ENCODE measurements at places on chromosomes 16 and 17.

GRCh38 chr16:88060524-88061219, 109.4 kb downstream of the BANP start:
- DNase-seq: no peak

DNA sequence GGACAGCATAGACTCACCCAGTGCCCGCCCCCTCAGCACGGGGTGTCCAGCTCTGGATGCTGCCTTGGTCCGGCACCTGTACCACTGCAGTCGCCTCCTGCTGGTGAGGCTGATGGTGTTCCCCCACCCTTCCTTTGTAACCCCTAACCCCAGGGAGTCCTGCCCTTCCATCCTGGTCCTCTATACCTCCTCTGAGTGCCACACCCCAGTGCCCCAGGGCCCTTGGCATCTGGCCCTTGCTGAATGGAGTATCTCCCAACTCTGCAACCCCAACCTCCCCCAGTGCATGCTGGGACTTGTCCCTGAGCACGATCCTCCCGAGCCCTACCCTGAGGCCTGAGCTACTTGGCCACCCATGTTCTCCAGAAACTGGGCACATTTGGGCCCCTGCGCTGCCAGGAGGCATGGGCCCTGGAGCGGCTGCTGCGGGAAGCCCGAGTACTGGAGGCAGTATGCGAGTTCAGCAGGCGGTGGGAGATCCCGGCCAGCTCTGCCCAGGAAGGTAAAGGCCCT, 15.8 kb downstream of the RIPOR1 start:
- no peak for DNase-seq

DNA sequence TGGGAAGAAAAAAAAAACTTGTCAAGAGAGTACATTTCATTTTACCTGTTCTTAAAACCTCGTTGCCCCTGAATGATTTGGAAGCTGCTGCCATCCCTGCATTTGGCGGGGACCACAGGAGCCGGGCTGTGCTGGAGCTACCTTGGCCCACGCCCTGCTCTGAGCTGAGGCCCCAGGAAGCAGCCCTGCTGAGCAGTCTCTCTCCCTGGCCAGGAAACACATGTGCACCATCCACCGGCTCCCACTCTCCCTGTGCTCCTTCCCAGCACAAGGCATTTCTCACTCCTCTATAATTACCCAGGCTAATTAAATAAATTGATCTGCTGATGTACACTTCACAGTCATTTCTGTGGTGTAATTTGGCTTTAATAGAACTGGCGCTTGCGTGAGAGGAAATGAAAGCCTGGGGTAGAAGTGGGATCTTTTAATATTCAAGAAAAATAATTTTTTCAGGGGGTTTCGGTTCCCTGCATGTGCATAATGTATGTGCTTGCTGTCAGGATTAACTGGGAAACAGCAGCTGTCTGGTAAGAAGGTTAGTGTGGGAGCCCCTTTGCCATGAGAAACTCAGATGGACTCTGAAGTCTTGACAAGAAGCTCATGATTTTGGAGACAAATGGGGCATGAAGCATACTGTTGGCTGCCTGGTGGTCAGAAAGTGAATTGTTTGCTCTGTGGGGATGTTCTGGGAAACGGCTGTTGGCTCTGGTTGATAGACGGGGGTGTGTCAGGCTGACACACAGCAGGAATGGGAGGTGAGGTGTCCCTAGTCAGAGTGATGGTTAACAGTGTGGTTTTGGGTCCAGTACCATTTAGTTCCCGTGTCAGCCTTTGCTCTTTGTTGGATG, 252.3 kb upstream of the EEF2KMT start:
- no peak for DNase-seq

DNA sequence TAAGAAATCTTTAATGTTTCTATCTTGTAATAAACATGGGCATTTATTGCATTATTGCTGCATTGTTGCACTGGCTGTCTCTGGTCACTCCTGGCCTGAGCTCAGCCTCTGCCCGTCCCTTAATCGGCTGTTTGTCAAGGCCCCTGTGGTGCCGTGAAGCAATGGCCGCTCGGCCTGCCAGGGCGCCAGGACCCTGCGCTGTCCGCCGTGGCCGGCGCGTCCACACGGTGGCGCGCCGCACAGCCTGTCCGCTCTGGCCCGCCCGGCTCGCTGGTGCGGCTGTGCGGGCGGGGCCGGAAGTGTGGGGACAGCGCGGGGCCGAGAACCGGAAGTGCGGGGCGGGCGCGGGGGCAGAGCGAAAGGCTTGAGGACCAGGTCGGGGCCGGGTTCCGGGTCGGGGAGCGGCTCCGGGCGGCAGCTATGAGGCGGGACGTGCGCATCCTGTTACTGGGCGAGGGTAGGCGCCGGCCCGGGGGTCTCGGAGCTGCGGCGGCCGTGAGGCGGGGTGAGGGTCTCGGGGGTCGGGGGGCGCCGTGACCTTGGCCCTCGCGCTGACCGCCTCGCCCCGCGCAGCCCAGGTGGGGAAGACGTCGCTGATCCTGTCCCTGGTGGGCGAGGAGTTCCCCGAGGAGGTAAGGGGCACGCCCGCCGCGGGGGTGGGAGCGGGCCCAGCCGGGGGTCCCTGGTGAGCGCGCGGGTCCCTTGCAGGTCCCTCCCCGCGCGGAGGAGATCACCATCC, at the start of gene RHOT2:
Gene RHOT2, plus strand, starts transcription at position 353 of the 739 bp plus-strand sequence. Its CDS starts 68 bp downstream, at position 421.
- peak; percentile 94 for DNase-seq

- DNase-seq: no peak
Observed at GRCh38 chr16:85123891-85124635, 11.8 kb upstream of the CIBAR2 start.

GRCh38 chr17:27569884-27570577, 61.0 kb upstream of the LGALS9 start:
- no peak for DNase-seq

DNA sequence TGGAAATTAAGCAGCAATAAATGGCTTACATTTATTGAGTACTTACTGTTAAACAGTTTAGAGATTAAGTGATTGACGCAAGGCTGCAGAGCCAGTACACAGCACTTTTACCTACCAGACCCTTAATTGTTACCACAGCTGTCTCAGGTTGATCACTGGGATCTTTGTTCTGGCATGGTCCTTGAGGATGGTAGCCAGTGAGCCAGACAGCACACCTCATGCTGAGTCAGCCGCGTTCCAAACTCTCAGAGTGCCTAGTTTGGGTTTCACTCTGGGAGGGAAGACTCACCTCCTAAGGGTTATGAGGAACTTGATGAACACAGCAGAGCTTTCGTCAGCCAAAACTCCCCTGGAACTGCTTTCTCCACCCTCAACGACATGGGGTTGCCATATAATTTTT, 20.4 kb downstream of the CDH3 start:
- DNase-seq: no peak

DNA sequence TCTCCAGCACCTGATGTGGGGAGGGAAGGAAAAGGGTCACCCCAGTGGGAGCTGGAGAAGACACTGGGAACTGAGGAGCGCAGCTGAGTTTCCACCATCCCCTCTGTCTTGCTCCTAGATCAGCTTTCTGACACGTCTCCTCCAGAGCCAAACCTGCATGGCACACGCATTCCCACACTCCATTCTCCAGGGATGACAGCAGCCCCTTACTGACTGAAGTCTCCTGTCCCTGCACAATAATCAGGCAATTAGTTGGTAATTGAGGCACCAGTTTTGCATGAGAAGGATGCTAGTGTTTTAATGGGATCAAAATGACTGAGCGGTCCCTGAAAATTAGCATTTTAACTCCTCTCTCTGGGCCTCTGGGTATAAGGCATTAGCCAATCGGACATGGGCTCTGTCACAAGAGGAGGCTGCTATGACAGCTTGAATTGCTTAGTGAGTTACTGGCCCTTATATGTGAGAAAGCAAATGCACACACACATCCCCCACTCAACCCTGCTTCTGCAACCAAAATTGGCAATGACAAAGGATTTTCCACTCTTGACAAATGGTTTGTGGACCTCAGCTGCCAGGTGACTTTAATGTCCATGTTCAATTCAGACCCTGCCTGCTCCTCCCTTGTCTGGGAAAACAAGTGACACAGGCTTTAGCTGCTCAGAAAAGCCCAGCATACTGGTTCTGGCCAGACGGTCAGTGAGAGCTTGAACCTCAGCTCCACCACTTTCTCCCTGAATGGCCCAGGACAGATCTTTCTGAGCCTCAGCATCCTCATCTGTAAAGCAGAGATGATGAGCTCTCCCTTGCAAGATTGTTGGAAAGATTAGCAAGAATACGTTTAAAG, 57.2 kb upstream of the SREBF1 start:
- DNase-seq: no peak

GRCh38 chr16:86461037-86461436, 49.3 kb upstream of the FOXF1 start:
- DNase-seq: no peak

- DNase-seq: no peak
Observed at GRCh38 chr17:28878981-28879380, 18.6 kb downstream of the FLOT2 start.

DNA sequence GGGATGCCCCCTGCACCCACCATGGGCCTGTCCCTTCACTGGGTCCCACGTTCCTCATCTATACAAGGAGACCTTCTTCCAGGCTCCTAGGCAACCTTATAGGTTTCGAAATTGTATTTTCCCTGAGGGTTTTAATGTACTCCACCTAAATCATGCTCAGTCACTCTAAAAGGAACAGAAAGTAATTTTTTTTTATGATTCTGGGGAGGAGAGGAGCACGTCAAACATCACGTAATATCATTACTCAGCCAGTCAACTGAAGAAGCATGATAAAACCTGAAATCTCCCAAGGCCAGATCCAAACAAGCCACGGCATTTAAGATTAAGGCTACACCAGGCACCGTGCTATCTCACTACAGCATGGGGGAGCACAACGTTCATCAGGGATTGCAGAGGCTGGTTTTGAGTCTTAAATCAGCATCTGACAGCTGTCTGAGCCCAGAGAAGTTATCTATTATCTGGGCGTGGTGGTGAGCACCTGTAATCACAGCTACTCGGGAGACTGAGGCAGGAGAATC, 3.9 kb upstream of the TMEM114 start:
- DNase-seq: no peak

DNA sequence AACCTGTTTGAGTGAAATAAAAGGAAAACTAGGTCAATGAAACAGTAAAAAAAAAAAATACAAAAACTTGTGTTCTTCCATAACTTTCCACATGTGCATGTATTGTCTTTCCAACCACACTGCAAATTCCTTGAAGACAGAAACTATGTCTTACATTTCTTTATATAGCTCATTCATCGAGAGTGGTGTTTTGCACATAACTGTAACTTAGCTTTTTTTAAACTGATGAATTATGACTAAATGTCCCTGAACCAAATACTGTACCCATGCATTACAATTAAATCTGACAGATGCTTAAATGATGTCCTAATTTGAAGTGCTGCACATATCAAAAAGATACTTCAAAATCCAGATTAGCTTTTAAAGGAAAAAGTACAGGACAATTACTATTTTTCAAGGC, 50.1 kb downstream of the BRIP1 start:
- no peak for DNase-seq

DNA sequence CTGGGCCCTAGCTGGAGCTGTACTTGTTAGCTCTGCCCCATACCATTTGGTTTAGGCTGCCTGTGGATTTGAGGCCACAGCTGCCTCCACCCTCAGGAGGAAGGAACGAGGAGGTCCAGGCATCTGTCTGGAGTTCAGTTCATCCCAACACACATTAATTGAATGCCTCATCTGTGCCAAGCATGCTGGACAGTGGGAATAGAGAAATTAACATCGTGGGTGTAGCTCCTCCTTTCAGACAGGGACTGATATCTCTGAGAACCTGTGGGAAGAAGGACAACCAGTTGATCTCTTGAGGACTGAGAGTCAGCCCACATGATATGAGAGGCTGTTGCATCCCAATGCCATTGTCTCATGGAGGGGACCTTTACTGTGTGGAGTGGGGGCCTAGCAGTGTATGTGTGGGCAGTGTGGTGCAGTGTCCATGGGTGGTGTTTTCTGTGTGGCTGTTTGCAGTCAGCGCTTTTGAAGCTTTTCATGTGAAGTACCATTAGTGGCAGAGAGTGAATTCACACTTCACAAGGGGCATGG, 29.4 kb upstream of the DDX52 start:
- DNase-seq: no peak

DNA sequence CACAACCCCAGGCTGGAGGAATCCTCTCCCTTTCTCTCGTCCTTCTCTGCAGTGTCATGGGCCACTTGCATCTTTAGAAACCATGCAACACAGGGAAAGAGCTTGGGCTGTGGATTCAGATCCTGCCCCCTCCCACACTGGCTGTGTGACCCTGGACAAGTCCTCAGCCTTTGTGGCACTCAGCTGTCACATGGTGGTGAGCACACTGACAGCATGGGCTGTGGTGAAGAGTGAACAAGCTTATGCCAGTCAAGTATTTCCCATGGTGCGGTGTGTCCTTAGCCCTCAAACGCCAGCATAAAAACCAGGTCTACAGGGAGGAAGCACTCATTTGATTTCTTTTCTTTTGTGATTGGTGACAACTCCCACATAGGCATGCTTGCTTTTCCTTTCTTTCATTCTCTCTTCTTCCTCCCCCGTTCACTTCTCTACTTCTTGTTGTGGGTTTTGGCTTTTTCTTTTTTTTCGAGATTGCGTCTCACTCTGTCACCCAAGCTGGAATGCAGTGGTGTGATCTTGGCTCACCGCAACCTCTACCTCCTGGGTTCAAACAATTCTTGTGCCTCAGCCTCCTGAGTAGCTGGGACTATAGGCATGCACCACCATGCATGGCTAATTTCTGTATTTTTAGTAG, 314.2 kb downstream of the CPPED1 start:
- DNase-seq: no peak

DNA sequence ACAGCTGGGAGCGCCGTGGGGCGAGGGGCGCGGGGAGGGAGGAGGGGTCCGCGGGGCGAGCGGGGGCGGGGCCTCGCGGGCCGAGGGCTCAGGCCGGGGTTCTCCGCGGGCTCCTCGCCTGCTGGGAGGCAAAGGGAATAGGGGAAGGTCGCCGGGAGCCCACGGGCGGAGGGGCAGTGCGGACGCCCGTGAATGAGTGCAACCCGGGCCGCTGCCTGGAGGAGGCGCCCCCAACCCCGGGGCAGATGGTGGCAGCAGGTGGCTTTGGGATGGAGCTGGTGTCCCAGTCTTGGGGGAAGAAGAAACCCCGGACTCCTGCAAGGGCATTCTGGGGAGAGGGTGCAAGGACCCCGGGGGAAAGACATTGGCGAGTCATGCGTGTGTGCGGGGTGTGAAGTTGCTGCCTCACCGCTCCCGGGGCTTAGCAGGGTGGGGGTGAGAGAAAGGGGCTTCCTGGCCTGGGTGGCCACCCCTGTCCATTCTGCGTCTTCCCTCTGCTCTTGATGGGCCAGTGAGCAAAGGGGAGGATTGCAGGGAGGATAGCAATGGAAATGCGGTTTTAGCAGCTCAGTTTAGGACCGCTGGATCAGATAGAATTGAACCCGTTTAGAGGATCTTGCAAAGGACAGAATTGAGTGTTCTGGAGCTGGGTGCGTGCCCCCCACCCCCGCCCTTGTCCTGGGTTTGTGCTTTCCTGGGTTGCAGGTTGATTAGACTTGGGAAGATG, 526 bp downstream of the KIAA0513 start:
- DNase-seq: no peak

GRCh38 chr17:67217446-67217845, 27.6 kb downstream of the HELZ start:
- DNase-seq: no peak

- no peak for DNase-seq
Observed at GRCh38 chr16:86798247-86799041, 220.1 kb downstream of the FOXL1 start.

- no peak for DNase-seq
Observed at GRCh38 chr16:55044201-55044975, 113.7 kb downstream of the IRX5 start.

- DNase-seq: no peak
Observed at GRCh38 chr17:44905006-44906000, 6.1 kb upstream of the EFTUD2 start.

- no peak for DNase-seq
Observed at GRCh38 chr17:67359960-67360791, 6.2 kb downstream of the PSMD12 start.
